ENCODE measurements at places on chromosomes 1 and 21. TPM values are rescaled to one million over a fixed set of nuclear protein-coding genes. Genes with fewer than 3 reads are reported as not detected.

Gene FAM110D
- 0.03 TPM for total RNA-seq

Gene MYBPH
- total RNA-seq: not detected

Gene REG4
- not detected for total RNA-seq

Gene NBPF20
- total RNA-seq: 3.9 TPM

Gene ZNF670
- 3.7 TPM for total RNA-seq

Gene DYNLT4
- total RNA-seq: 0.67 TPM

Data from A549 treated with DMSO at 1 μM for 4 hours (cell line).